Right lobe of liver (tissue), 6 donors: ENCODE measurements at places on chromosomes 13 and 19. TPM values are rescaled to one million over a fixed set of nuclear protein-coding genes. Genes with fewer than 3 reads are reported as not detected.

Gene EBI3
- 2.5 TPM for total RNA-seq

Gene ZNF98
- not detected for total RNA-seq

Gene ICAM4
- total RNA-seq: 0.80 TPM

Gene SPRED3
- total RNA-seq: 0.12 TPM

Gene CEACAM3
- total RNA-seq: 0.73 TPM

Gene GJB2
- 40.0 TPM for total RNA-seq

Gene KIR3DL1
- total RNA-seq: not detected

Gene ZNF8
- 1.7 TPM for total RNA-seq

Gene SAFB2
- total RNA-seq: 18.4 TPM

Gene CYP2F1
- total RNA-seq: not detected

Gene RNF17
- not detected for total RNA-seq

Gene ACTMAP
- total RNA-seq: 10.6 TPM

Gene ALOX5AP
- total RNA-seq: 2.3 TPM

Gene HSH2D
- 0.26 TPM for total RNA-seq

Gene NXNL1
- not detected for total RNA-seq

Gene SLC15A1
- 15.9 TPM for total RNA-seq

Gene PEG3
- 8.2 TPM for total RNA-seq

Gene C19orf67
- not detected for total RNA-seq

Gene RYR1
- 1.1 TPM for total RNA-seq

Gene RB1
- total RNA-seq: 19.4 TPM

Gene PSG4
- total RNA-seq: not detected

Gene POU4F1
- 0.07 TPM for total RNA-seq

Gene MUC16
- not detected for total RNA-seq

Gene CGB2
- total RNA-seq: not detected

Gene ZNF296
- total RNA-seq: not detected

Gene TNFSF11
- 0.31 TPM for total RNA-seq

Gene ZNF543
- 2.7 TPM for total RNA-seq

Gene TMEM147
- 30.6 TPM for total RNA-seq

Gene KISS1R
- not detected for total RNA-seq

Gene OR7D2
- total RNA-seq: not detected

Gene ICAM5
- 0.27 TPM for total RNA-seq

Gene PIN1
- total RNA-seq: 20.5 TPM

Gene KLK4
- total RNA-seq: not detected

Gene TNFSF13B
- total RNA-seq: 4.1 TPM

Gene ZFP82
- 0.93 TPM for total RNA-seq

Gene LGALS4
- total RNA-seq: 112 TPM

Gene ETV2
- not detected for total RNA-seq

Gene ZNF468
- 1.6 TPM for total RNA-seq

Gene TMEM91
- total RNA-seq: 2.7 TPM

Gene TRPC4
- 0.49 TPM for total RNA-seq

Gene FAM216B
- not detected for total RNA-seq

Gene AXL
- total RNA-seq: 9.2 TPM

Gene CNMD
- not detected for total RNA-seq

Gene SYT3
- not detected for total RNA-seq

Gene ZGLP1
- 1.3 TPM for total RNA-seq

Gene TMEM86B
- 12.2 TPM for total RNA-seq

Gene FBXL3
- 18.5 TPM for total RNA-seq

Gene ZNF823
- total RNA-seq: 2.9 TPM

Gene ZNF723
- total RNA-seq: not detected

Gene KLF16
- total RNA-seq: 23.6 TPM

Gene DDX49
- 31.4 TPM for total RNA-seq

Gene FPR1
- 4.8 TPM for total RNA-seq

Gene SIGLEC5
- 0.89 TPM for total RNA-seq

Gene COMP
- total RNA-seq: not detected

Gene PNPLA6
- total RNA-seq: 61.8 TPM

Gene TMIGD2
- total RNA-seq: not detected

Gene FNDC3A
- 53.2 TPM for total RNA-seq

Gene ZIC2
- 0.24 TPM for total RNA-seq

Gene PRTN3
- 2.3 TPM for total RNA-seq

Gene SIGLEC7
- 4.2 TPM for total RNA-seq
